ENCODE measurements at places on chromosomes 2 and 18.

DNA sequence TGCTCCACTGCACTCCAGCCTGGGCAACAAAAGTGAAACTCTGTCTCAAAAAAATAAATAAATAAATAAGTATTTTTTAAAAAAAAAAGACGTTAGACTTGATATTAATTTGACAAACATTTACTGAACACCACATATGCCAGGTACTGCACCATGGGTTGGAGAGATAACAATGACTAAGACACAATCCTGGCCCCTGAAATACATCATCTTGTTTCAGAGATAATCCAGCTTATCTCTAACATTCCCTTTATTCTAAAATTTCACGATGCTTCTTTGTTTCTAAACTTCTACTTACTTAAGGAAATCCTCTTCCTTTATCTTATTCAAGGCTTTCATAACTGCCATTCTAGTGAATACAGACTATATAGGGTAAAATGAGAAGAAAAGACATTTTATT is 55.0 kb upstream of the PEX13 start:
- DNase-seq: no peak

- DNase-seq: no peak
These were observed 11.1 kb upstream of the RAB17 start for GRCh38 chr2:237601453-237602116.

DNA sequence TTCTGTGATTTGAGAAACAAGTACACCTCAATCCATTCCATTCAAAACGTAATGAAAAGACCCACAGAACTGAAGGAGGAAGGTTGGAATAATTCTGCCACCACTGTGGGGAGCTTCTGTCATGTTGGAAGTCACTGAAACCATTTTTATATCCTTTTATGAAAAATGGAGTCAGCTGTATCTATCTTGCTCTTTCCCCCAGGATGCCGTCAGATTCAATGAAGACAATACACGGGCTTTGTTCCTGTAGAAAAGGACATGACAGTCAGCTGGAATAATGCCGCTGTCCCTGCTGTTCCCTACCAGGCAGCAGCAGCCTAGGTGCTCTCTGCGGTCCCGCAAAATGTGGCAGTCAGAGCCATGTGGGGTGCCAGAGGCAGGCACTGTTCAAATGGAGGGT is 52.5 kb upstream of the APCDD1 start:
- DNase-seq: no peak

DNA sequence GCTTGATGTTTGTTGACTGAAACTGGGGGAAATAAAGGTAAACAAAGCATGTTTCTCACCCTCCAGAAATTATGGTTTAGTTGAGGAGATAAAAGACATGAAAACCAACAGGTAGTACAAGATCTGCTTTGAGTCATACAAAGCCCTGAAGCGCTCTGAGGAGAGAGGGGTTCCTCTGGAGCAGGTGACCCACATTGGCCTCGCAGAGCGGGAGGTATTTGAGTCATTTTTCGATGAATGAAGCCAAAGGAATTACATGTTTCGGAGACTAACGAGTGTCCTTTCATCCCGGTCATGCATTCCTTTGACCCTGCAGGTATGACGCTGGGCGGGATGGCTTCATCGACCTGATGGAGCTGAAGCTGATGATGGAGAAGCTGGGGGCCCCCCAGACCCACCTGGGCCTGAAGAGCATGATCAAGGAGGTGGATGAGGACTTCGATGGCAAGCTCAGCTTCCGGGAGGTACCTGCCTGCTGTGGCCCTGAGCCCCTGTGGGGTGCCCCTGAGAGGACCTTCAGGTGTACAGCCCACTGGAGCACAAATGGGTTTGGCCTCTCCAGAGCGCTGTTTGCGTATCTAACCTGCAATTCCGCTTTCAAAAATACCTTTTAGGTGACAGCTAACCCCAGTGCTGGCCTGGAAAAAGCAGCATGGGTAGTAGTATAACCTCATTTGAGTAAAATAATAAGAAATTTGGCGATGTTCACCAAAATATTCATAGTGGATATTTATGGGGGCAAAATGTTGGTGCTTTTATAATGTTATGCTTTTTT is 29.3 kb downstream of the EFHD1 start:
- DNase-seq: no peak

GRCh38 chr2:238912916-238913875 is 65.3 kb downstream of the TWIST2 start:
- DNase-seq: no peak

DNA sequence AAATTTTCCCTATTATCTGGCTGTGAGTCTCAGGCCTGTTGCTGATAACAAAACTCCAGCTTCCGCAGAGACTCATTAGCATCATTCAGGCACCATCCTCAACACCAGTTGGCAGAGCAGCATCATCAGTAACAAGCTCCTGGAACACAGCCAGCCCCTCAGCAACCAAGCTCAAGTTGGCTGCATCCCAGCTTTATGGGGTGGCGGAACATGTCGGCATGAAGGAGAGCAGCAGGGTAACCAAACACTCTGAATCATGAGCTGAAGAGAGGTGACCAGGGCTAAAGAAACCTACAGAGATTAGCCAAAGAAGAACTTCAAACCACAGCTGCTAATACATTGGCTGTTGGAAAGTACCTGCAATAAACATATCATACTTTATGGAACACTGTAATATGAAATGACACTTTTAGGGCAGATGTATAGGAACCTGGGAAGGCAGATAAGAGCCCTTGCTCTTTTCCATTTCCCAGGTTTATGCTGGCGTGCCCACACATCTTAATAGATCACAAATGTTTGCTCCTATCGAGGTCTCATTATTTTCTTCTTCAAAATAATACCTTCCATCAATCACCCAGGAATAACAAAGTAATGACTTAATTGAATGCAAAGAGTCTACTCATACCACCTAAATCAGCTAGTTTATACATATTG is 63.8 kb downstream of the PDE11A start:
- peak; percentile 87 for DNase-seq

- DNase-seq: no peak
These were observed 273.6 kb downstream of the CCDC74A start for GRCh38 chr2:131801210-131801744.

- no peak for DNase-seq
These were observed 91.8 kb downstream of the METTL8 start for GRCh38 chr2:171342067-171342413.

- no peak for DNase-seq
These were observed 43.6 kb downstream of the NHEJ1 start for GRCh38 chr2:219116776-219117646.

Measured in DMS79 (cell line).